ENCODE measurements at places on chromosomes 3 and 15.

GRCh38 chr3:111745786-111746185 is 113.3 kb upstream of the PHLDB2 start:
- DNase-seq = no peak

DNA sequence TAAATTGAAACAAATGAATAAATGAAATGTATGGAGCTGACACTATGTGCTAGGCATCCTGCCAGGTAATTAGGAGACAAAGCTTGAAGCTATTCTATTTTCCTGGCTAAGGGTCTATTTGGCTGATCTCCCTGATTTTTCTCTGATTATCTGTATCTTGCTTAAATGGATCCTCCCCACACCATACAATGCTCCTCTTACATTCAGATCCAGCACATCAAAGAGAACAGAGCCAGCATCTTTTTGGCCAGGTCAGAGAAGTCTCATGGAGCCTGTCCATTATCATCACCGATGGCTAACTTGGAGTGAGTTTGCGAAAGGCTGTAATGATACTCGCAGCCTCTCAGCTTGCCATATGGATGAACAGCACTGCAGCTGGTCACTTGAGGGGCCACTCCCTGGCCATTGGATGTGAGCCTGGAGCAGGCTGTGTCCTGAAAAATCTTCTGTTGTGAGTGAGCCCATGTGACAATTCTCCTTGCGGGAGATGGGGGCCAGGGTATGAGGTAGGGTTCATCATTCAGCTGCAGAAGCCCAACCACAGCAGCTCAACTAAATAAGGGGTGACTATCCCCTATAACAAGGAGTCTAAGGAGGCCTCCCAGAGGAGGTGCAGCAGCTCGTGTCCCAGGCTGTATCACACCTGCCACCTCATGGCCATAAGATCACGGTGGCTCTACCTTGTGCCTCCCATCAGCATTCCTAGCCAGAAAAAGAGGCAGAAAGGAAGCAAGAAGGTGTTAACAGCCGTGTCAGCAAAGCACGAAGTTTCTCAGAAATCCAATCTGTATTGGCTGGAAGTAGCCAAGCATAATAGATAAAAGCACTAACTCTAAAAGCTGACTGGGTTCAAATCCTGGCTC is 69.3 kb upstream of the ST8SIA2 start:
- DNase-seq = no peak

DNA sequence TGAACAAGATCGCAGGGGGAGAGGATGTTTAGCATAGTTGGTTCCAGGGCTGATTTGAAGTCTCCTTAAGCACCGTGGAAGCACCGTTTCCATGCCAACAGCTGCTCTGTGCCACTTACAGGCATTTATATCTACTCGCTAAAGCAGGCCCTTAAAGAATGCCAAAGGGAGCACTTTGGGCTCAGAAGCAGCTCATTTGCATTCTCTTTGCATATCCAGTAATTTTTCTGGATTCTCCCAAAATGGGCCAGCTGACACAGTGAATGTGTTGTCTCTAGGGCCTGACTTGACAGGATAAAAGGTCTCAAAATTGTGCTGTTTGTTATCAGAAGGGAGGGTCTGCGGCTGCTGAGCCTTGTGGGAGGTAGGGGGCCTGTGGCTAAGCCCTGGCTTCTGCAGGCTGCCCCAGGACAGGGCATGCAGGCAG is 138.6 kb downstream of the FBLN2 start:
- DNase-seq = no peak

DNA sequence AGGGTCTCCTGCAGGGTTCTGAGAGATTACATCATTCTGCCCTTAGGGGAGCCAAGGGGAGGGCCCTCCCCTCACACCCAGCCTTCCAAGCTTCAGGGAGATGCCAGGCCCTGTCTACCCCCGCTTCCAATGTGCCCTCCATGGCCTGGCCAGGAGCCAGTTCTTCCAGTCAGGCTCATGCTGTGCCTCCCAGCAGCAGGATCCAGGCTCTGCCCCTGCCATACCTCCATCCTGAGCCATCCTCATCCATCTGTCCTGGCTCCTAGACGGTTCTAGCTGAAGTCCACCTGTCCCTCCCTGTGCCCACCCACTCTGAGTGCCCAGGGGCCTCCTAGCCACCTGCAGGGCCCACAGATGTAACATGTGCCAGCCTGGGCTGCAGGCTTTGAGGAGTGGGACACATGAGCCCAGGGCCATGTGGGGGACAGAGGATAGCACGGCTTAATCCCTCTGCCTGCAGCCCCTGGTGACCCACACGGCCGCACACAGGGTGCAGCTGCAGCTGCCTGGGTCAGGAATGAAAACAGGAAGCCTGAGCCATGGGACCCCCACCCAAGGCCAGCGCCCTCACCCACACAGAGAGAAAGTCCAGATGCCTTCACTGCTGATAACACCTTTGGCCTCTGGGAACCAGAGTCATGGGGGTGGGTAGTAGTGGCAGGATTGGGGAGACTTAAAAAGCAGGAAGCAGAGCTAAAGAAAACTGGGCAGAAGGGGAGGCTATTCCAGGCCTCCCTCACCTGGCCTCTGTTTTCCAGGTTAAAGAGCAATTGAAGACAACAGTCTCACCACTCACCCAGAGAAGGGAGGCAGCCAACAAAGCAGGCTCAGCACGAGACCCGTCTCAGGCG is 11.8 kb downstream of the PLCD1 start:
- no peak for DNase-seq

DNA sequence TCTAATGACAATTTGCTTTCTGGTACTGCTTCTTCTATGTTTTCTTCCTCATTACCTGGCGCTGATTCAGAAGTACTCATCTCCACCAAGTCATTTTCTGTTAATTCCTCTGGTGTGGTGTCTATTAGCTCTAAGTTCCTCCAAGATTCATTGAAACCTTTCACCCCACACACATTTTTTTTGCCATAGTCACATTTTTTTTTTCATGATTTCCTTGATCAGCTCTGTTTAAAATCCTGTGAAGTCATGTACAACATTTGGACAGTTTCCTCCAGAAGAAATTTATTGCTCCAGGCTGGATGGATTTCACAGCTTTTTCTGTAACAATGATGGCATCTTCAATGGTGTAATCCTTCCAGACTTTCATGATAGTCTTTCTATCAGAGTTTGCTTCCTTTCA is 243.2 kb upstream of the VEPH1 start:
- DNase-seq = no peak

- DNase-seq = peak; percentile 38
These were observed 325.7 kb downstream of the MAGI1 start for GRCh38 chr3:65713016-65713415.

GRCh38 chr3:184712248-184713039 is 580 bp upstream of the MAGEF1 start:
- DNase-seq = no peak

- DNase-seq = peak; percentile 56
These were observed 1.3 kb downstream of the CAMK2N2 start for GRCh38 chr3:184259878-184260723.

GRCh38 chr3:127748754-127749327 is 73.5 kb downstream of the MGLL start:
- no peak for DNase-seq

DNA sequence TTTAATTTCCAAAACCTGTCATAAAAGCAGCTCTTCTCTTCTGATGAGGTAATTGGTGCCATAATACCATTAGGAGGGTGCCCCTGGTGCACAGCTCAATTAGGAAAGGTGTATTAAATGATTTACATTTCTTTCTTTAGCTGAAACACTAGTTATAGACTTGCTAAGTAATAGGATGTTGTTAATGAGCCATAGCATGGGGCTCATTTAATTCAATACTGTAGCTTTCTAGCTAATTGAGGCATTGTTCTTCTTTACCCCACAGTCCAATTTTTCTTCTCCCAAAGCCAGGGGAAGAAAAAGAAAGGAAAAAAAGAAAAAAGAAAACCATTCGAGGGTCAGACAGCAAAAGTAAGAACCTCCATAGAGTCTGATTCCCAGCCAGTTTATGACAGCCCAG is 164.0 kb upstream of the HES1 start:
- DNase-seq = no peak

- DNase-seq = no peak
These were observed 1.7 kb downstream of the AKAP13 start for GRCh38 chr15:85381850-85382751.

- DNase-seq = no peak
These were observed 104.0 kb upstream of the IQSEC1 start for GRCh38 chr3:13177236-13177635.

DNA sequence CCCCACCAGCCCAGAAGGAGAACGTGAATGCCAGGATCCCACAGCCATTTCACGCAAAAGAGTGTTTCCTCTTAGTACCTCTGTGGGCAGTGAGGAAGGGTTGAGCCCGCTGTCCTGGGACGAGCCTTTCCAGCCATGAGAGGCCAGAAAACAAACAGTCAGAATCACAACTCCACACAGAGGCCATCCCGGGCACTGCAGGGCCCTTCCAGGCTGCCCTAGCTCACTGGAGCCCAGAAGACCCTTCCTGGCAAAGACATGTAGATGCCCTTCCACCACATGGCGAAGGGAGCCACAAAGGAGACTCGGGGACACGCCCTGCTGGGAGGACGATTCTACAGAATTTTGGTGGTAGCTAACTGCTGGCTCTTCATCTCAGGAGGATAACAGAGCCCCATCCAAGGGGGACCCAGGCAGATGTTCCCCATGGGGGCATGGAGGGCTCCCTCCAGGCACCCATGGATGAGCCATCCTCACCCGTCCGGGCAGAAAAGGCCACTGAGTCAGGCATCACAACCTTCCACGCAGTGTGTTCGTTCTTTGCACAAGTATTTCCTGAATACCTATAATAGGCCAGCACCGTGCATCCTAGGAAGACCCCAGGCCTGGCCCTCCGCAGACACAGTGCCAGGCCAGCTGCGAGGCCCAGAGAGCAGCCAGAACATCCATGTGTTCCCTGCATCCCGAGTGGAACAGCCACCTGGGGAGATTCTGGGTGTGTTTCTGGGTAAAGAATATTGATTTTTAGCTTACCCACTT is 47.2 kb downstream of the SLC12A8 start:
- DNase-seq = peak; percentile 65

DNA sequence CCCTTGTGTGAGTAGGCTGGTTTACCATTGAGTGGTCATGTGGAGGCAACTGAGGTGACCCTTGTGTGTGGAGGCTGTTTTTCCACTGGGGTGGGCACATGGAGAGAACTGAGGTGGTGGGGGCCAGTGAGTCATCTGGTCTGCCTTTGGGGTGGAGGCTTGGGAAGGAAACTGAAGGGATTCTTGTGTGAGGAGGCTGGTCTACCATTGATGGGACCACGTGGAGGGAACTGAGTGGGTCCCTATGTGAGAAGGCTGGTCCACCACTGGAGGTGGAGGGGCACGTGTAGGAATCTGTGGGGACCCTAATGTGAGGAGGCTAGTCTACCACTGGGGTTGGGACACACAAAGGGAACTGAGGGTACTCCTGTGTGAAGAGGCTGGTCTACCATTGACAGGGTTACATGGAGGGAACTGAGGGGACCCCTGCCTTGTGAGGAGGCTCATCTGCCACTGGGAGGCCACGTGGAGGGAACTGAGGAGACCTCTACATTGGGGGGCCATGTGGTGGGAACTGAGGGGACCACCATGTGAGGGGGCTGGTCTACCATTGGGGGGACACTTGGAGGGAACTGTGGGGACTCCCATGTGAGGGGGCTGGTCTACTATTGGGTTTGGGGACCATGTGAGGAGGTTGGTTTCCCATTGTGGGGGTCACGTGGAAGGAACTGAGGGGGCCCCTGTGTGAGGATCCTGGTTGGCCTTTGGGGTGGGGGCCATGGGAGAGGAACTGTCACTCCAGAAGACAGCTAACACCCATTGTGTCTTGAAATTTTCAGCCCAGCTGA is 164.5 kb downstream of the WNT7A start:
- peak; percentile 4 for DNase-seq

- DNase-seq = no peak
These were observed 165.1 kb upstream of the GOLIM4 start for GRCh38 chr3:168260859-168261258.

DNA sequence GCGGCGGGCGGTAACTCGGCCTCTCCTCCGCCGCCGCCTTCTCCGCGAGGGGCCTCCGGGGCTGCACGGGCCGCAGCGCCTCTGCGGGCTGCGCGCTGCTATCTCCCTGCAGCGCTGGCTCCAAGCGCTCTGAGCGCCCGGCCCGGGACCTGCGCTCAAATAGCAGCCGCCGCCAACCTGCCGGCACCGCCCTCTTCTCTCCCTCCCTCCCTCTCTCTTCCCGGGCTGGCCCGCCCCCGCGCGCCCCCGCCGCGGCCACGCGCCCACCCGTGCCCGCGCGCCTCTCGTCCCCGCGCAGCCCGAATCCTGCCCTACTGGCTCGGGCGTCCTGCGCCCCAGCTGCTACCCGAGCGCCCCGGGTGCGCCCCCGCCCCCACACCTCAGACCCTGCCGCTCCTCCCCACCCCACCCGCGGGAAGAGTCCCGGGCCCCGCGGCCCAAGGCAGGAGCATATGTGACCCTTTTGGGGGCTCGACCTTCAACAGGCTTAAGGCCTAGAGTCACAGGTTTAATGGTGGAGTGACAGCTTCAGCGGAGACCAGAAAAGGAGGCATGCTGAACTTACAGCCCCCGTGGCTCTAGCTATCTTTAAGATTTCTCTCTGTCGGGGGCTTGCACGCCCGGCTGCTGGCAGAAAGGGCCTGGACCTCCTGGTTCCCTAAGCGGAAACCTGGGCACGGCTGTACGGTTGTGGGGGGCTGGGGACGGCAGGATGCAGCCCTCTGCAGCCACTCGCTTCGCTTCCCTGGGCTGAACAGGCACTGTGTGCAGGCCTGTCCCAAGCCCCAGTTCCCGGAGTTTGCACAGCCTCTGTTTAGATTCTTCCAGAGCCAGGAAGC is at the start of gene CACNA2D2:
TSS of gene CACNA2D2 (minus strand) at position 131 of the 839 bp plus-strand sequence. CDS start 211 bp downstream, outside the sequence.
- peak; percentile 79 for DNase-seq

DNA sequence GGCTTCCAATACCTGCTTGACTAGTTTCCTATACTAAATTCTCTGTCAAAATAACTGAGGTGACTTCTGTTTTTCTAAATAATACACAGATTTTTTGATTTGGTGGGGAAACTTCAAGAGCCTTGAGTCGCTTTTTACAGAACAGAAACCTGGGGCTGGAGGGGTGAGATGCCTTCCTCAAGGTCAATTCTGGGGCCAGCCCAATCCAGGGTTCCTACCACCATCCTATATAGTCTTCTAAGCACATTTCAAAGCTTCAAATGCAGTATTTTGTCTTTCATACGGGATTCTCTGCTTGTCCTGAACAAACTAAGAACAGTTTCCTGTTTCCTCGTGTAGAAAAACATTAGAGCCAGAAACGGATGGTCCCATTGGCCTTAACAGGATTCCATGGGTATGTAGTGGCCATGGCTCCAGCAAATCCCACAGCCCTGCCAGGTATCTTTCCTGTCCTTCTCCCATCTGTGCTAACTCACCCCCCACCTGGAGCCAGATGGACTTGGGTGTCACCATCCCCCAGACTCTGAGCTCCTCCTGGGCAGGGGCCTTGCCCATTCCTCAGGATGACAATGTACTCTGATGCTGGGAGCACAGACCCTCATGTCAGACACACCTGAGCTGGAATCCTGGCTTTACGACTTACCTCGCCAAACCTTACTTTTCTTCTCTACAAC is 146.9 kb downstream of the KLF13 start:
- no peak for DNase-seq

GRCh38 chr3:139940622-139941021 is 5.6 kb downstream of the CLSTN2 start:
- DNase-seq = no peak

- no peak for DNase-seq
These were observed 14.2 kb downstream of the BAHD1 start for GRCh38 chr15:40454904-40455391.

Data from WTC11 (cell line).